ENCODE measurements at places on chromosomes 7 and 10. TPM values are rescaled to one million over a fixed set of nuclear protein-coding genes. Genes with fewer than 3 reads are reported as not detected.

DNA sequence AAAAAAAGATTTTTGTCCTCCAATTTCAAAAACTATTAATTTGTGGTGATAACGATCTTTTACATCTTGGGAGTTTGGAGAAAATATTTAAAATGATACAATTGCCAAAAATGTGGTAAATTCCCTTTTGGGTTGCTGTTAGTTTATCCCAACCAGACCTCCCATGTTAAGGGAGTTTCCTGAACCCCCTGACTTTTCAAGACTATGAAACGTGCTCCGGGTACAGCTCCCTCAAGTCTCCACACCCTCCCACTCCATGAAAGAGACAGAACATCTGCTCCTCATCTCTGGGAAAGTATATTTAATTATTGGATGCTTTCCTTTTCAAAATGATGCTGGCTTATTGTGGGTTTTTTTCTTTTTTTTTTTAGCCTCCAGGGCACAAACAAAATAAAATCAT lies 534.6 kb upstream of the NRP1 start:
- no peak for DNase-seq
- no peak overlapping the region for H3K27ac ChIP-seq
- no peak overlapping the region for H3K4me3 ChIP-seq
- H3K27me3 ChIP-seq: no peaks in the 10 kb centered on the region

- no peaks in the 10 kb centered on the region for H3K4me1 ChIP-seq
- DNase-seq: no peak
- no peak overlapping the region for H3K4me3 ChIP-seq
Observed at GRCh38 chr7:102415685-102416225, 17.6 kb upstream of the ORAI2 start.

DNA sequence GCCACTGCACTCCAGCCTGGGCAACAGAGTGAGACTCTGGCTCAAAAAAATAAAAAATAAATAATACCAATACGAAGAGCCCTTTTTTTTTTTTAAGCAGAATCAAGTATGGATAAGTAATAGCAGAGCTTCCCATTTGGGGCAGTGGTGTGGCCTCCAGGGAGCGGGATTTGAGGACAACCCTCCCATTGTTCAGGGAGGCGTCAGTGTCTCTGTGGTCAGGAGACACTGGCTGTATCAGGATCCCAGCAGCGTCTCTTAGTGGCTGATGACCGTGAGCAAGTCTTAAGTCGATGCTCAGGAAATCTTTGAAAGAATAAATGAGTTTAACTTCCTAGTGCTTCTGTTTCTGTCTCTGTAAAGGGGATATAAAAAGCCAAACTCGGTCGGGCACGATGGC lies 25.2 kb upstream of the SH2B2 start:
- no peaks in the 10 kb centered on the region for H3K27me3 ChIP-seq
- H3K27ac ChIP-seq: no peak overlapping the region
- DNase-seq: no peak
- H3K4me1 ChIP-seq: peaks cover 60% of the 10 kb centered on the region

MKX gene
- not detected for total RNA-seq

All from HepG2 (cell line).